H7 (cell line): ENCODE measurements at places on chromosomes 13 and 19. TPM values are rescaled to one million over a fixed set of nuclear protein-coding genes. Genes with fewer than 3 reads are reported as not detected.

DNA sequence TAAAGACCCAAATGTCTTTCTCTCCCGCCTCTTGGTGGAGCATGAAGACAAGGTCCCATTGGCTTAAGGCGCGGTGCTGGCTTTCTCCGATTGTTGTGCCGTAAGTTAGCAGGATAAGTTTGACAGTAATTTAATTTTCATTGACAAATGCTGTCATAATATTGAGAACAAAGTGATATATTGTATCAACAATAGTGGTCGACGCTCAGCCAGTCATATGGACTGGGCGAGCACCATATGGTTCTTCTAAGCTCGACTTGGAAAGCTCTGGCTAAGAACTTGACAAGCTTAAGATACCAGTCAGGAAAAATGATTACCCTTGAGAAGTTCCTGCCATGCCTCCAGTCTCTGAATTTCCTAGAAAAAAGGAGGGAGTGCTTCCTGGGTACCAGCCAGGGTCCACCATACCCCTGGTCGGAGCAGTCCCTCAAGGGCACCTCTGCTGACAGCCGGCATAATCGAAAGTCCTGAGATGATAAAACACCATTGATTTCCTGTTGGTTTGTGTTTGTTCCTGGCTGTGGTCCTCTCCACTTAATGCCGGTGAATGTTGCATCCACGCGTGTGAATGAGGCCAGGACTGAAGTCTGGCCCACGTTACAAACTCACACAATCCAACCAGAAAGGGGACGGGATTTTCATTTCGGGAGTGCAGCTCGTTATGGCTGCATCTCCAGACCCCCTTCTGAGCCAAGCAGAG lies 262.1 kb downstream of the ZNF536 start:
- DNase-seq: no peak

- no peak for DNase-seq
Observed at GRCh38 chr19:15812060-15812722, 3.3 kb downstream of the OR10H1 start.

DNA sequence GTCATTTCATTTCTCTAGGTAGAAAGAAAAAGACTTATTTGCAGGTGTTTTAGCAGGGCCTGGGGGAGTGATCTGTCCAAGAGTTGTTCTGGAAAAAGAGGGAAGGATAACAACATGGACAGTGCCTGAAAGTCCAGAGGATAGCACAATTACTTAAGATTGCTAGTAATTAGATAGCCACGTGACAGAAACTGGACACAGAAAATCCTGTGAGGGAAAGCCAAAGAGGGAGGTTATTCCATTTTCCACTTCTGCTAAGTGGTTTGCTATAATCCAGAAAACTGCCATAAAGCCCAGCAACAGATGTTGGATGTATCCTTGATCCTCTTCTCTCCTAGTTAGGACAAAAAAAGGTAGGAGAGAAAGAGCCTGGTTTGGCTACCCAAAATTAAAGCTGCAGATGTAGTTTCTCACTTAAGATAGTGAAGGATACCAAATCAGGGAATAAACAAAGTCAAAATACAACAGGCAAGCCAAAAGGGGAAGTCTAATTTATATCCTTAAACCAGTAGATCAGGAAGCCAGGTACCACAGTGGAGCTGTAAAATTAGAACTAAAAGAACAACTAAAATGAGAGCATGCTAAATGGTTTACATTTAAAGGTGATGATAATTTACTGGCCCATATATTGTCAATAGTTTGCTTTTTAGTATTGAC lies 140.2 kb downstream of the VWA8 start:
- no peak for DNase-seq

DNA sequence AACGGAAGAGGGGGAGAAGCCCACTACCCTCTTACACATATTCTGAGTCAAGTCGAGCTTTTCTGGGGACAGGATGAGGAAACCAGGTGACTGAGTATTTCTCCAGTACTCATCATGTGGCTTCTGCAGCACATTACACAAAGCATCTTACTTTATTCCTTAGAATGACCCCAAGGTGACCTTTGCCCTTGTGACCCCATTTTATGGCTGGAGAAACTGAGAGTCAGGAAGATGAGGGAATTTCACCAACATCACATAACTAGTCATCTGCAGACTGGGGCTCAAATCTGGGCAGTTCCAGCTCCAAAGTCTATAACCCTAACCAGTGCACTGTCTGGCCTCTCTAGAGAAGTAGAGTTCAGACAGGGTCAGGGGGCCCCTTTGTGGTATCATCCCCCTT lies 707.0 kb downstream of the UQCRFS1 start:
- DNase-seq: no peak

DNA sequence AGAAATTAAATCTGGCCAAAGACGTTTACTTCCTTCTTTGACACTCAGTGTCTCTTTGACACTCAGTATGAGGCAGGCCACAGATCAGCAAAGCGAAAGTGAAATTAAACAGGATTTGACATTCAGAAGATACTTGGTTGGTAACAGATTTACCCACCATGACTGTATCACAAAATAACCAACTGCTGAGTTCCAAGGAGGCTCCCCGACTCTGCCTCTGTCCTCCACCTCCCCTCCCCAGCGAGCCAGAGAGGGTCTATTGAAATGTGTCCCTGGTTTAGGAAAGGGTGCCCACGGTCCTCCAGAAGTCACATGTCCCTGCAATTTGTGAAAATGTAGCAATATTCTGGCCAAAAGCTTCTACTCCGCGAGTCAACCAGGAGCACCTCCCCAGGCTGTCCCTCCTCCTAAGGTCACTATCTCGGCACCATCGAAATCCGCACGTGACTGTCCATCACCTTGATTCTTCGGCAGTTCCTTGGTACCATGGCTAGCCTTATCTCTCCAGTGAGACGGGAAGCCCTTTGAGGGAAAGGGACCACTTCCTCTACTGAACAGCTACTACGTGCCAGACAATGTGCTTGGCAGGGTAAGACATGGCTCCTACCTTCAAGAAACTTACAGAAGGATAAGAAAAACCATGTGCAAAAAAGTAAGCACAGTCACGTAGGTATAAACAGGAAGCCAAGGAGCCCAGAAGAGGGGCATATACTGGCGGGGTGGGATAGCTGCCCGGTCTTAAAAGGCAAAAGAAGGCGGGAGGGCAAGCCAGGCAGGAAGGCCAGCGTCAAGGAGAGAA lies 1.5 kb downstream of the N4BP2L1 start:
- DNase-seq: no peak

DNA sequence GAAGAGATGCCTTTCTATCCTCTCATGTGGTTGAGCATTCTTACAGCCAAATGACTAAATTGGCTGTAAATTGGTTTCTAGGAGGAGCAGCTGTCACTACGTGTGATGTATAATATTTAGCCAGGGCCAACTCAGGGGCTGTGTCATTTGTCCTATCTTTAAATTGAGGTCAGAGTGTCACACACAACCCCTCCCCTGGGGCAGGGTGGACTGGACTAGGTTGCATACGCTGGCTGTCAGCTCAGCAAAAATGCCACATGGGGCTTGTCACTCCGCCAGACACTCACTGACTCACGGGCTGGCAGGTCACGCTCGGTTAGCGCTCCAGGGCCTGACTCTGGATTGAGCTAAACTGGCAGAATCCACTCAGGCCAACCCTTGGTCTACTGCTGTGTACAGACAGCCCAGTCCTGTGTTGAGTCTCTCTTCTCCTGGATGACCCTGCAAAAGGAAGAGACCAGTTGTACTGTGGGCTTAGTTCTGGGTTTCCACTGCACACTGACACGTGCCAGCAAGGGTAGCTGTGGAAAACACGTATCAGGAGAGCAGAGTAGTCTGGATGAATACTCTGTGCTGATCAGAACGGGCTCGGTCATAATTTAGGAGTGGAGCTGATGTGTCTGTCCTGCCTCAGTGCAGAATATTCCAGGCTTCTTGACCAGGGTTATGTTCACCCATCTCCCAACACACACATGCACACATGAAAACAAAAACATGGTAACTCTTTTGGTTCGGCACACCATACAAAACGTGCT lies 29.1 kb downstream of the SHISA2 start:
- no peak for DNase-seq

DNA sequence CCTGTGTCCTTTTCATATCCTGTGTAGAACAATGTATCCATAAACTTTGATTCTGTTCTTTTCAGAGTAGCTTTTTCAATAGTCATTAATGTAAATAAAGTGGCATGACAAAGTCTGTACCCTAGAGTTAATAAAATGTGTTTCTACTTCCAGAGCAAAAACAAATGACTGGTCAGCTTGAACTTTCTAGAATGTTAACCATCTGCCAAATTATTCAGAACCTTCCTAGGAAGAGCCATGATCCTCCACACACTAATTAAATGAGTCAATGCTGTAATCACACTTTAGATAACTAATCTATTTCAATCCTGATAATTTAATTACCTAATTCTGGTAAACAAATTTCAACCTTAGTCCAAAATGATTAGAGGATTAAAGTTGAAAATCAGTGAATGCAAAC lies 73.2 kb downstream of the DIAPH3 start:
- no peak for DNase-seq

DNA sequence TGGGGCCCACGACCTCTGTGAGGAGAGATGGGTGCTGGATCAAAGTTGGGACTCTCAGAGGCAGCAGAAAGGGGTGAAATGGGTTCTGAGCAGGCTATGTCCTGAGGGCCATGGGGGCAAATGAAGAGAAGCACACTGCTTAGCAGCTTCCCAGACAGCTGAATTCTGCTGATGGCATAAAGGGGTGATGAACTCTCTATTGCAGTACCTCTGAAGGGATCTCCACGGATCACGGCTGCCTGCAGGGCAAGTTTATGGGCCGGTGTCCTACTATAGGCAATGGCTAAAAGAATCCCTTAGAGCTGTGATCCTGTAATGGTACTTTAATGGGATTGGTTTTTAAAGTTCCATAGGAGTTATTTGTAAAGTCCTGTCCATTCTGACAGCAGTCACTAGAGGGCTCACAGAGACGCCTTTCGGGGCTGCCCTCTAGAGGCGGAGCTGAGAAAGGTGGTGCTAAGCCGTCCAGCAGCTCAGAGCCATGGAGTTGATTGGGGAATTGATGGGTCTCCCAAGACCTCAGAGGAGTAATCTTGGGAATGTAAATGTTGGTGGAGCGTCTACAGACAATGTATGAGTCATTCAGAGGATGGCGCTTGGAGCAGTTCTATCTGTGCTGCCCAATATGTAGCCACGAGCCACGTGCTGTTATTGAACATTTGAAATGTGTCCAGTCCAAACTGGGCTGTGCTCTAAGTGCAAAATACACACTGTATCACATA lies 287.3 kb downstream of the COG6 start:
- DNase-seq: peak; percentile 75

DNA sequence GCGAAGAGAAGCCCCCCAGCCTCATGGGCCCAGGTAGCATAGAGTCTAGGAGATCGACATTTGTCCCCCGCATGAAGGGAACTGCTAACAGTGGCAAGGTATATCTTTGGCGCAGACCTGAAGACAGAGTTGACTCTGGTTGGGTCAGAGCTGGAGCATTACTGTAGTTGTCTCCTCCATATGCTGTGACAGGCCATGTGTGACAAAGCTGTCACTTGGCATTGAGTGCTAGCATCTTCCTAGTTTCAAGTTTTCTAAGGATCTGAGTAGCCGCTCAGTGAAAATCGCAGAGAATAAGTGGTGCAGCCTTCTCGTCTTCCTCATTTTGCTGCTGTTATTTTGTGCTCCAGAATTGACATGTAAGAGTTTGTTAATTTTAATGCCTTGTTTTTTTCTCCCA lies 189.4 kb upstream of the RNF113B start:
- no peak for DNase-seq

DNA sequence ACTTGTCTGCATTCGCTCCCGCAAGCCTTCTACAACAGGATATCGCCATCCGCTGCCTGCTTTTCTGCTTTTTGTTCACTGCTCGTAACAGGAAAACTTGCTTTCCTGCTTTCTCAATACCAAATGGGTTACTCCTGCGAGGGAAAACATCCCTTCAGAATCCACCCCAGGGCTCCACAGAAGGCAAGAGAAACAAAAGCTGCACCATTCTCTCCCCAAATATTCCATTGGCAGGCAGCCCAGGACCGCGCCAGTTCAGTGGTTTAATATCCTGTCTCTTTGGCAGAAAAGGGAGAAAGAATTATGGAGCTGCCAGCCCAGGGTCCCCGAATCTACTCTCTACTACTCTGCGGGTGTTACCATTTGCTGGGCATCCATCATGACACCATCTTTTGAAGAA lies 84.7 kb upstream of the DOCK9 start:
- no peak for DNase-seq

DNA sequence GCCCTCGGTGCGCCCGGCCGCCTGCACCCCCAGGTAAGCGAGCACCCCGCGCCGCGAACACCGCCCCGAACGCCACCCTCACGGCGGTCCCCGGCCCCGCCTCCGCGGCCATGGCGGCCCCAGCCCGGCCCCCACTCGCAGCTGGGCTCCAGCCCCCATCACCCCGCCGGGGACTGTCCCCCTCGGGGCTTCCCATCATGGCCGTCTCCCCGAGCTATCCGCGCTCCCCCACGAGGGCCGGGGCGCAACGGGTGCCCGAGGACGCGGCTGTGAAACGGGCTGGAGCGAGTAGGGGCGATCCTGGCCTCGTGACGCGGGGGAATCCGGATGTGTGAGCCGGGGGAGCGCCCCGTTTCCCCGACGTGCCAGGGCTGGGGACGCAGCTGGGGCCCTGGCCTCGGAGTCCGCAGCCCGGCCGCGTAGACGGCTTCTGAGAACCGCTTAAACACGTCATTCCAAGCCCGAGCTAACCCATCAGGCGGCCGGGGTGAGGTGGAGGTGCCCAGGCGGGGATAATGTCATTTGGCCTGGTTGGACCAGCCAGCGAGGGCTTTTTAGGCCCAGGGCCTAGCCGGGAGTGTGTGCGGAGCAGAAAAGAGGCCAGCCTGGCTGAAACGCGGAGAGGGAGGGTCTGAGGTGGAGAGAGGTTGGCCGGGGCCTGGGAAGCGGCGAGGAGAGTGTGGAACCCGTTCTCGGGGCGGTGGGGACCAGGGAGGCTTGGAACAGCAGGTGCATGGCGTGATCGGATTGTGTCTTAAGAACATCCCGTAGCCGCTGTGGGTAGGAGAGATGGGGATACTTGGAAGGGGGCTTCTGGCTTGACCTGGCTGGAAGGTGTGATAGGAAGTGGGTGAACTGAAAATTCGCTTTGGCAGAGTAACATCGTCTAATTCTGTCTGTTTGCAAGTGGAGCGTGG lies 550 bp downstream of the CERS4 start:
- no peak for DNase-seq

GRCh38 chr19:48487544-48487943 lies 18.4 kb downstream of the CYTH2 start:
- peak; percentile 35 for DNase-seq

ZNF808 gene
- 15.2 and 28.0 TPM in 2 replicates for total RNA-seq

ZNF468 gene
- 34.1 and 38.6 TPM in 2 replicates for total RNA-seq

ERICH6B gene
- total RNA-seq: not detected in 2 replicates

KLHL1 gene
- not detected in 2 replicates for total RNA-seq

ARMC6 gene
- total RNA-seq: 69.4 and 100.0 TPM in 2 replicates

CACNG6 gene
- total RNA-seq: 0.38 and 0.78 TPM in 2 replicates

CD70 gene
- total RNA-seq: 3.6 TPM in 1 of 2 replicates, not detected in the other

SPIB gene
- 0.81 and 8.8 TPM in 2 replicates for total RNA-seq

MCEMP1 gene
- not detected in 2 replicates for total RNA-seq

LIN7B gene
- total RNA-seq: 2.2 and 4.1 TPM in 2 replicates

TMEM59L gene
- 1.8 and 3.5 TPM in 2 replicates for total RNA-seq

NCR1 gene
- total RNA-seq: 1.8 and 12.6 TPM in 2 replicates
